ENCODE measurements at places on chromosomes 1 and 21.

DNA sequence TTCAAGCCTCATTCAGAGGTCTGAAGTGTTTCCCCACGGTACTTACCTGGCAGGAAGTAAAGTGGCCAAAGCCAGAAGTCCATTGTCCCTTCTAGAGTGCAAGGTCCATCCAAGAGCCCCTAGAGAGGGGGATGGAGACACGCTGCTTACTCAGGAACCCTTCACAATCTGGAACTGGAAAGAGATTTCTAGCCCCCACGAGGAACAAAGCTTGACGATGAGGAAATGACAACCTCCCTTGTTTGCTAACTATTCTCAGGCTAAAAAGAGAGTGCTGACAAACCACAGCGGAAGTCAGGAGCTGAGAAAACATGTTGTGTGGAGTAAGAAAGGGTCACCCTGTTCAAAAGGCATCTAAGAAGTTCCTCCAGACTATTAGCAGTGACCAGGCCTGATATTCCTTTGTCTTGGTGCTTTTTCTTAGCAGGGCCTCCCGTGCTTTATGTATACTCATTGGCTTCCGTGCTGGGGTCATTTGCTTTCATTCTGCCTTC, at the start of gene FCMR:
FCMR (minus strand) TSS at position 170 of the 494 bp plus-strand sequence; CDS start at position 83, 87 bp downstream.
- DNase-seq, result no peak

DNA sequence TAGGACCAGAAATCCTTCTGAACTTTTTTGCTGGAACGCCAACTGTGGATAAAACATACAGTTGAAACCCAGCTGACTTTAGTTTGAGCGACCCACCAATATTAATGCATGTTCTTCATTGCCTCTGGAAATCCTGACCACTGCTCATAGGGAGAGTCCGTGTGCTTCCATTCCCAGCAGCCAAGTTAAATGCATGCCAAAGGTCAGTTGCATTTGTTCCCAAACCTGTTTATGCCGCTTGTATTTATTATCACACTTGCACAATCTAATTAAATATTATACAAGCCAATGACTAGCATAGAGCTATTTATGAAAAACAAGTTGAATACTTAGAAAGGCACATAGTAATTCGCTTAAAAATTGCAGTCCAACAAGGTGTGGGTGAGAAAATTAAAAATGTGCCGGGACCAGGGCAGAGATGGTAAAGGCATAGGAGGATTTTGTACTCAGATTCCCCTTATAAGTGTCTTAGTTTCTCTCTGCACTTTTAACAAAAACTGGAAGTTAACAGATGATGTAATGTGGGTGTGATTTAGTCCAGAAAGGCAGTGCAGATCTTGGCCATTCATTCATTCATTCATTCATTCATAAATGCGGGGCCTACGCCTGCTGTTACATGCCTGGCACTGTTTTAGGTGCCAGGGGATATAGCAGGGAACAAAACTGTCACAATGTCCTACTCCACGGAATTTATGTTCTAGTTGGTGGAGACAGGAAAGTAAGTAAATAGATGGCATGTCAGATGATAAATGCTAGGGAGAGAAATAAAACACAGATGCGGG, 99.7 kb downstream of the PRDM2 start:
- DNase-seq, result no peak

DNA sequence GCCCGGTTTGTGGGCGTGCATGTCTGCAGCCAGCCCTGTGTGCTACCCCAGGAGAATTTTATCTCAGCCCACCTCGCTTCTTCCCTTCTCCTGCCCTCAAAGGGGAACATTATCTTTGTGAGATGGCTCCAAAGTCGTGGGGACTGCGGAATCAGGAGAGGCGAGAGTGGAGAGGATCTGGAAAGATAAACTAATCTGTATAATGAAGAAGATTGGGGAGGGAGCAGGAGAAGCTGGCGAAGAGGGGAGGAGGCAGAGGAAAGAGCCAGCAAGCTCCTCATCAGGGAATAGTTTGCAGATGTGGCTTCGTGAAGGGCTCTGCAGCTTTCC, 310.3 kb downstream of the MATN1 start:
- no peak for DNase-seq

DNA sequence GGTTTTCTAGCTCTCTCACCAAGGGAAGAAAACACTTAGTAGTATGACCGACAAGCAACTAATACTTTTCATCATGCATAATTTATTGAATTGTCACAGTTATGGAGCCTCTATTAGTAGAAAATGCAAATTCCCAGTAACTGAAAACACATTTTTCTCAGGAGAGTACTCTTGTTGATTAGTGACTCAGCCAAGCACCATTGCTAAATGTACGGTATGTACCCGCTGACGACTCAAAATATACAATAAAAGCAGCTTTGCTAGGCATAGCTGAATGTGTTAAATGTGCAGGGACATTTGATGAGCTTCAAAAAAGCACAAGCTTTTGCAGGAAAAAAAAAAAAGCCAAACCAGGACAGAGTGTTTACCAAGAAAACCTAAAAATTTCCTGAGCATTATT, 63.9 kb downstream of the WDR64 start:
- no peak for DNase-seq

- no peak for DNase-seq
These were observed 9.4 kb upstream of the SESN2 start for GRCh38 chr1:28249866-28250295.

GRCh38 chr1:4652631-4653327, 1.6 kb upstream of the AJAP1 start:
- DNase-seq, result peak; percentile 71

- DNase-seq, result no peak
These were observed 9.0 kb upstream of the RHBG start for GRCh38 chr1:156359973-156360372.

GRCh38 chr1:89339039-89339438, 24.8 kb upstream of the GBP6 start:
- DNase-seq, result no peak
